Activated CD4-positive, alpha-beta T cell treated with anti-CD3 and anti-CD28 coated beads, Interleukin-10, Interleukin-2, amounts not matched to agents 100 ng/mL and 50 ng/mL, durations not matched to agents 16 hours and 8 hours (primary cell): ENCODE measurements at places on chromosomes 7 and 10.

DNA sequence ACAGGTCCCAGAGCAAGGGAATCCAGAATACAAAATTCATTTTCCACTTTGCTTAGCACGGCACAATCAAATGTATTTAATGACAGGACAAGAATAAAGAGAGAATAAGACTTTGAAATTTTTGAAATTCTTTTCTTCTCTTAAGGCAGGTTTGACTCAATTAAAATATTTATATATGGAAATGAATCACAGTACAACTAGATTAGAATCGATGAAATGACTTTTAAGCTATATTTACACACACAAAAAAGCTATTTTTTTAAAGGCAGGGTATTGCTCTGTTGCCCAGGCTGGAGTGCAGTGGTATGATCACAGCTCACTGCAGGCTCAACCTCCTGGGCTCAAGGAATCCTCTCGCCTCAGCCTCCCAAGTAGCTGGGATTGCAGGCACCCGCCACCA lies 265.4 kb upstream of the SLC26A5 start:
- DNase-seq = no peak

DNA sequence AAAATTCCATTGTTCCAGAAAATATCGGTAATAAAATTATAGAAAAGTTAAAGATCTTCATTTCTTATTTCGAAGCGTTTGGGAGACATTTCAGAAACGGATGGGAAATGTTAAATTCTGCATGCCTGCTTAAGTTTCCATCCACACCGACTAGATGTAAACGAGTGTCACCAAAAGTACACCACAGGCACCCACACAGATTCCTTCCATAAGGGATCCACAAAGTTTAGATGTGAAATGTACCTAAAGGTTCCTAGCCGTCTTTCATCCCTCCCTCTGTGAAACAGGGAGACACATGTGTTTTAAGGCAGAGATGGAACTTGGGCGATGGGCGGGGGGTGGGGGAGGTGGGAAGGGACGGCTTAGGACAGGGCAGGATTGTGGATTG lies 621 bp upstream of the CAV1 start:
- no peak for DNase-seq

- no peak for DNase-seq
Observed at GRCh38 chr7:17677408-17677807, 262.9 kb downstream of the SNX13 start.

DNA sequence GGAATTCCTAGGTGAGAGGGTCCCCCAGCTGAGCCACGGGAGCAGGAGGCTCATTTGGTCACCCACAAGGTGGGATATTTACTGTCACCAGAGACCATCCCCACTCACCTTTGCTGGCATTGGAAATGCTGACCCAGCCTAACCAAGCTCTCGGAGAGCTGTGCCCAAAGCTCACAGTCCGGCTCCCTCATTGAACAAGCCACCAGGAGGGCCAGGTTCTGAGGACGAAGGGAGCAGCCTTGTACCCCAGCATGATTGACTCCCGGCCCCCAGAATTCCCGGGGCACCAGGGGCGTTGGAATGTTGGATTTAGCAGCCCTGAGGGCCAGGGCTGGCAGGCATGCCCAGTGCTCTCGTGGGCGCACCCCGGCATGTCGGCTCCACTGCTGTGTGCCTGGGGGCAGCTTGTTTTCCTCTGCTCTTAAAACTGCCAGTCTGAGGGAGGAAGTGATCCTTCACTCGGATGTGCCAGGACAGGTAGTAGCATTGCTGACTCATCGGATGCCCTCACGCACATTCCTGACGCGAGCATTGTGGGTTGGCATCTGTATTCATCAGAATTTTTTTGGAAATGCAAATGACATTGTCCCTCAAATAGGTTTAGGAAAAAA lies 23.3 kb downstream of the CLIP2 start:
- peak; percentile 50 for DNase-seq

- DNase-seq = no peak
Observed at GRCh38 chr10:58806970-58807628, 294.4 kb downstream of the BICC1 start.

DNA sequence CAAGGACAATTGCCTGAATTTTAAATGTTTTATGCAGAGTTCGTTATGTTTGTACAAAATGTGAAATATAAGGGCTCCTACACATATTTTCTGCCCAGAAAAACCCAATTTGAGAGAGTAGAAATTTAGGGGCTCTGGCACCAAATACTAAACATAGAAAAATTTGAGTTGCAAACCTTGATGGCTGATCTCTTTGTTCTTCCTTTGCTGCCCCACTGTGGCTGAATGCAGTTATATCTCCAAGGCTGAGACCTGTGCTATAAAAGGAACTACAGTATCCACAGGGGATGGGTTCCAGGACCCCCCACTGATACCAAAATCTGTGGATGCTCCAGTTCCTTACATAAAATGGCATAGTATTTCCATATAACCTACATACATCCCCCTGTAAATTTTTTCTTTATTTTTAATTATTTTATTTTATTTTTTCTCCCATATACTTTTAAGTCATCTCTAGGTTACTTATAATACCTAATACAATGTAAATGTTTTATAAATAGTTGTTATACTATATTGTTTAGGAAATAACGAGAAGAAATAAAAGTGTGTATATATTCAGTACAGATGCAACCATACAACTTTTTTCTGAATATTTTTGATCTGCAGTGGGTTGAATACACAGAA lies 22.5 kb downstream of the CFAP43 start:
- peak; percentile 40 for DNase-seq

DNA sequence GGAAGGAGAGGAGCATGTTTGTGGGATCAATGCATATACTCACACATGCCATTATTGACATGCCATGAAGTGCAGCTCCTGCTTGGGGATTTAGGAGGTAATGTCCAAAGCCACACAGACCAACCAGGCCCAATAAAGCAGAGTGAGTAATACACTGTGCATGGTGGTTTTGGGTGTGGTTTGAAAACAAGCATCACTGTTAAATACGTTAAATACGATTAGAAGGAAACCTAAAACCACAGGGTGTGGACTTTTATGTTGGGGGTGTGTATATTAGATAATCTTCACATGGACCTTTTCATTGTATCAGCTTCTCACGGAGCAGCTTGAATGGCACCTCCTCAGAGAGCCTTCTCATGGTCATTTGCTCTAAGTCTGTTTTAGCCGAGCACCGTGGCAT lies 10.4 kb upstream of the EIF3A start:
- peak; percentile 79 for DNase-seq

DNA sequence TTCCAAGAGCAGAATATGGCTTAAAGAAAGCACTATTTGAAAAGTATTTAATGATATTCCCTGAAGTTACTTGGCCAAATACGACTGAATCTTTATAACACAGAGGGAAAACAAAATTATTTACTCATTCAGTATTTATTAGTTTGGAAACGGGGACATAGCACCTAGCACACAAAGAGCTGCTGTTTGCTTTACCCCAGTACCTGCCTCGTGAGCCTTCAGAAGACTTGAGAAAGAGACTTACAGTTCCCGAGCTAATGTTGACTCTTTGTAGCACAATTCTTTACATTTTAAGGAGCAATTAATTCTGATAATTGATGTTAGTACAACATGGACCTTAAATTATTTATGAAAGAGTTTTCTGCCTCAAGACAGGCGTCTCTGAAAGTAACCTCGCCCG lies 88.7 kb downstream of the FAM204A start:
- DNase-seq = no peak

DNA sequence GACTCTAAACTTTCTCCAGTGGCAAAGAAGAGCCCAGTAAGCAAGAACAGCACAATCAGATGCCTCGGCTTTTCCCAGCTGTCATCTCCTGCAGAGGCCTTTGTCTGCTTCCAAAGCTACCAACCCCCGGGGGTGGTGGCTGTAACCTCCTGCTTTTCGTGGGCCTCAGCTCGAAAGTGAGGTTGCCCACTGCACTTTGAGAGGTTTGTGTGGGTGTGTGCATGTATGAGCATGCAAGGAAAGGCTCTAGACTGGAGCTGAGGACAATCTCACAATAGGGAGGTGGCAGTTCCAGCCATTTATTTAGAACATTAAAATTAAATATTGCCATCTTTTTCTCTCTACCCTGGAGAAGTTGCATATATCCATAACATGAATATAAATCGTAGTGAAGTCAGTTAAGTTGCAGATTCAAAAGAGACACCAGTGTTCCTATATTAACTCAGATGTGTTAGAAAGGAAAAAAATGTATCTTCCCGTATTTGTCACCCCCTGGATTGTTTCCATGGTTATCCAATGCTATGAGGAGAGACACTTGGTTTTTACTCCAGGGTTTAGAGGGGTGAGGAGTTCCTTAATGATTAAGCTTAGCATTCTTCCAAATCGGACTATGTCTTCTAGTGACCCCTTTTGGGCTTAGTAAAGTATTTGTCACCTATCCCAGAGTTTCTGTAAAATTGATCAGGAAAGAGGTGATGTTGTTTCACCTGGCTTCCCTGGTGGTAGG lies 781.1 kb downstream of the INHBA start:
- DNase-seq = no peak

- no peak for DNase-seq
Observed at GRCh38 chr7:121180436-121181063, 148.2 kb upstream of the WNT16 start.

DNA sequence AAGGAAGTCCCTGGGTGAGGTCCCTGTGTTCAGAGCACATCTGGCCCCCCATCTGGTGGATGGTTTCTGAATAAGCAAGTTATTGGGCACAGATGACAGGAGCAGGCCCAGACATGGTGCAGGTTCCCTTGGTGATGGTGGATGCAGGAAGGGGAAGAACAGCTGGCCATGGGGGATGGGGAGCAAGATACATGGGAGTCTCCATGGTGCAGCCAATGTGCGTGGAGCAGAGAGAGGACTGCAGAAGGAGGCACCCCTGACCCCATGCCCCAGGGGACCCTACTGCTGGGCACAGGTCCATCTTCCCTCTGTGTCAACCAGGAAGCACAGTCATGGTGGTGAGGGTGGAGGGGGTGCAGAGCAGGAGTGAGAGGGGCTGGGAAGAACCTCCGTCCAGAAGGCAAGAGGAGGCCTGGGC lies 43.8 kb upstream of the RABGEF1 start:
- DNase-seq = no peak

GRCh38 chr10:95646160-95646559 lies 10.4 kb downstream of the ALDH18A1 start:
- no peak for DNase-seq

GRCh38 chr7:43631559-43631958 lies 48.7 kb downstream of the STK17A start:
- no peak for DNase-seq

DNA sequence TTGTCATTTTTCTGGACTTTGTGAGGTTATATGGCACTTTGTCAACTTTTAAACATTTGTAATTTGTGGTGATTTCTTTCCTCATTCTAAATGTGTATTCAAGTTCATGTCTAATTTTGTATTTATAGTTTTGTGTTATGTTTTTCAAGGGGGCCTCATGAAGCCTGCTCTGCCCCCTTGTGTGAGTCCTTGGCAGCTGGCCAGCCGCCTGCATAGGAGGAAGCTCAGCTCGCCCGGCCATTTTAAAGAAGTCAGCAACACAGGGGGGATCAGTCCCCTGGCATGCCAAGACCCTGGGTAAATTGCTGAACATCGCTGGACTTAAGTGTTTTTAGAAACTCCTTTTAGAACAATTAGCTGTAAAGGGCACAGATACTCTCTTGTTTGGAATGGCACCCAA lies 123.0 kb downstream of the ANLN start:
- DNase-seq = no peak

- DNase-seq = peak; percentile 5
Observed at GRCh38 chr7:7671361-7671760, 30.8 kb downstream of the UMAD1 start.

DNA sequence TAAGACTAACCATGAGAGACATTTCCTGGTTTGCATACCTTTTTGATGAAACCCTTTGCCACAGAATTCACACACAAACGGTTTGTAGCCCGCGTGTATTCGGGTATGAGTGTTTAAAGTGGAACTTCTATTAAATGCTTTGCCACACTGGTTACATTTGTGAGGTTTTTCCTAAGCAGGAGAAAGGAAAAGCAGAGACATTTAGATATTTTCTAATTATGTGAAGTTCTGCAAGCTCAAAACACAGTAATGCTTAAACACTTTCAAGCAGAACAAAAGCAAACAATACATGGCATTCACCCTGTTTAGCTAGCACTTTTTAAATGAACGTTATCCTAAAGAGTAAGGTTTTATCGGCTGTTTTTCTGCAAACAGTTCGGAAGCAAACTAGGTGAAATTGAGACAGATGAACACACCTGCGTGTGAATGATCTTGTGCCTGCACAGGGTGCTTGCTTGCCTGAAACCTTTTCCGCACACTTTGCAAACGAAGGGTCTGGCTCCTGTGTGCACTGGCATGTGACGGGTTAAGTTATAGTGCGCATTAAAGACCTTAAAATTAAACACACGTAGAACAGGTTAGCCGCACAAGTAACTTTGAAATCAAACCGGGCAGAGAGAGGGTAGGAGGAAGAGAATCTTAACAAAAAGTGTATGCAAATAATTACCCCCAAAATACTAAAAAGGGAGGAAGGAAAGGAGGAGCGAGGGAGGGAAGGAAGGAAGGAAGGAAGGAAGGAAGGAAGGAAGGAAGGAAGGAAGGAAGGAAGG lies 1.6 kb downstream of the FEZF1 start:
- no peak for DNase-seq

- no peak for DNase-seq
Observed at GRCh38 chr10:71454347-71454746, 57.6 kb downstream of the CDH23 start.
